ENCODE measurements at places on chromosomes 1 and 21.

DNA sequence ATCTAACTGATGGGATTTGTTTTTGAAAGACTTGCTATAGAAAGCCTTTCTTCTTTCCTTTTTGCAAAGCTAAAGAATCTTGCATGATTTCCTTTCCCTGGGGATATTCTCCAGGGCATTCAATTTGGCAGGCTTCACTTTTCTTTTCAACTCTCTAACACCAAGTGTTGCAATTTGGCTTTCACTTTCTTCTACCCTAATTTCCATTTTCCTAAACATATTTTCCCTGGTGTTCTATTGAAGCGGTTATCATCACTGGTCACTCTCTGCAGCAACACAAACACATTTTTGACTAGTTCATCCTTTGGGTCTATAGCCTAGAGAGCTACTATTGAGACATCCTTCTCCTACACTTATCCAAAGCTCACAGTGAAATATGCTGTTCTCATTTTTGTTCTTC, 424.5 kb downstream of the NEGR1 start:
- H3K4me1 ChIP-seq: no peaks in the 10 kb centered on the region
- H3K27me3 ChIP-seq: no peaks in the 10 kb centered on the region
- no peak overlapping the region for H3K27ac ChIP-seq
- DNase-seq: no peak

DNA sequence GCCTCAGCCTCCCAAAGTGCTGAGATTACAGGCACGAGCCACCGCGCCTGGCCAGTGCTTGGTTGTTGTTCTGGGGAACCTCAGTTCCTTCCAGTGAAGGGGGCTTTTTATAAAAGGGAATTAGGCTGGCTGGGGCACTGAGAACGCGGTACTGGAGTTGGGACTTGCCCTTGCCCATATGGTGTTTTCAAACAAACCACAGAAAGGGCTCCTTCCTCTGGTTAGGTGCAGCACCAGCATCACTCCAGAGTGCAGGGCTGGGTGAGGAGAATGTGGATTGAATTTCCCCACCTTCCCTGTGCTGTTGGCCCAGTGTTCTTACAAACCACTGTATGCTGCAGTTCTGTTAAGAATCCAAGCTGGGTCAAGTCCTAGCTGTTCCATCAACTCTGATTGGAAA, 5.3 kb downstream of the MAN1C1 start:
- H3K27me3 ChIP-seq: no peaks in the 10 kb centered on the region
- H3K36me3 ChIP-seq: no peaks in the 10 kb centered on the region
- peaks cover 51% of the 10 kb centered on the region for H3K4me1 ChIP-seq
- no peak overlapping the region for H3K27ac ChIP-seq

- H3K4me1 ChIP-seq: no peaks in the 10 kb centered on the region
- H3K27ac ChIP-seq: no peak overlapping the region
- no peaks in the 10 kb centered on the region for H3K36me3 ChIP-seq
- no peak for DNase-seq
- no peak overlapping the region for H3K4me3 ChIP-seq
Observed at GRCh38 chr1:51543858-51544257, 24.8 kb upstream of the EPS15 start.

GRCh38 chr1:243740255-243740999, 109.6 kb downstream of the AKT3 start:
- H3K4me1 ChIP-seq: peaks cover 5% of the 10 kb centered on the region
- no peak overlapping the region for H3K27ac ChIP-seq
- H3K27me3 ChIP-seq: no peaks in the 10 kb centered on the region
- DNase-seq: no peak
- no peaks in the 10 kb centered on the region for H3K36me3 ChIP-seq

- no peak for DNase-seq
- H3K27me3 ChIP-seq: no peaks in the 10 kb centered on the region
- H3K36me3 ChIP-seq: no peaks in the 10 kb centered on the region
Observed at GRCh38 chr1:31551208-31551607, 25.1 kb upstream of the TINAGL1 start.

Data from vagina (tissue), 2 donors.